ENCODE measurements at places on chromosomes 2 and 18.
A peak's percentile ranks its signal among the peaks of the same experiment; 100 is the strongest.

GRCh38 chr2:96114546-96114902 lies 1.8 kb downstream of the ADRA2B start:
- no peak for DNase-seq

DNA sequence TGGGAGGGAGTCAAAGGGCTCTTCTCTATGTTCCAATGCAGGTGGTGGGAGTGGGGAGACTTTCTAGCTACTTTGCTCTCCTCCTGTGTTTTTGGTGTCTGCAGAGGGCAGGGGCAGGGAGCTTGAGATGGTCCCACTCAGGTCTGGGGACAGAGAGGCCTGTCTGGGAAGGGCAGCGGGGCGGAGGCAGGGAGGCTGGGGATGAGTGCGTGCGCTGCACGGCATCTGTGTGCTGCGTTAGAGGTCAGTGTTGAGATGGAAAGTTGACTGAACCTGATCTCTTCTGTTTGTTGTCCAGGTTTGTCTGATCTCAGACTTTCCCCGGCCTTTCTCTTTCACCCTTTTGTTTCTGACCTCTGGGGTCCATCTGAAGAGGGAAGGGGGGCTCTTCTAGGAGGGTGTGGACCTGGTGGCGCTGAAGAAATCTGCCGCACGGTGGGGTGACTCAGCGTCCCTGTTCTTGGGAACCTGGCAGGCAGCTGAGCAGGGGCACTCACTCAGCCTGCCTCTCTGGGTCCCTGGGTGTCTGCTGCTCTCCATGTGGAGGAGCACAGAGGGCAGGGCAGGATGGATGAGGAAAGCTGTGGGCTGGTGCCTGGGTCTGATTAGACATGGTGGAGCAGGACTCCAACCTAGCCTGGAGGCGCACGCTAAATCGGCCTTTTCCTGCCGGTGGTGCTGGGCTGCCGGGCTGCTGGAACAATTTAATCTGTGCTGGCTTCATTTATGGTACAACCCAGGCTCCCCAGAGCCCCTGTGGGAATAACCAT lies 24.1 kb downstream of the IGFBP2 start:
- no peak for DNase-seq

- DNase-seq = peak; percentile 25
These were observed 2.1 kb downstream of the HK2 start for GRCh38 chr2:74835831-74836674.

- no peak for DNase-seq
These were observed 112.1 kb downstream of the NFATC1 start for GRCh38 chr18:79507546-79508480.

GRCh38 chr2:105812180-105813044 lies 67.7 kb downstream of the NCK2 start:
- DNase-seq = no peak

DNA sequence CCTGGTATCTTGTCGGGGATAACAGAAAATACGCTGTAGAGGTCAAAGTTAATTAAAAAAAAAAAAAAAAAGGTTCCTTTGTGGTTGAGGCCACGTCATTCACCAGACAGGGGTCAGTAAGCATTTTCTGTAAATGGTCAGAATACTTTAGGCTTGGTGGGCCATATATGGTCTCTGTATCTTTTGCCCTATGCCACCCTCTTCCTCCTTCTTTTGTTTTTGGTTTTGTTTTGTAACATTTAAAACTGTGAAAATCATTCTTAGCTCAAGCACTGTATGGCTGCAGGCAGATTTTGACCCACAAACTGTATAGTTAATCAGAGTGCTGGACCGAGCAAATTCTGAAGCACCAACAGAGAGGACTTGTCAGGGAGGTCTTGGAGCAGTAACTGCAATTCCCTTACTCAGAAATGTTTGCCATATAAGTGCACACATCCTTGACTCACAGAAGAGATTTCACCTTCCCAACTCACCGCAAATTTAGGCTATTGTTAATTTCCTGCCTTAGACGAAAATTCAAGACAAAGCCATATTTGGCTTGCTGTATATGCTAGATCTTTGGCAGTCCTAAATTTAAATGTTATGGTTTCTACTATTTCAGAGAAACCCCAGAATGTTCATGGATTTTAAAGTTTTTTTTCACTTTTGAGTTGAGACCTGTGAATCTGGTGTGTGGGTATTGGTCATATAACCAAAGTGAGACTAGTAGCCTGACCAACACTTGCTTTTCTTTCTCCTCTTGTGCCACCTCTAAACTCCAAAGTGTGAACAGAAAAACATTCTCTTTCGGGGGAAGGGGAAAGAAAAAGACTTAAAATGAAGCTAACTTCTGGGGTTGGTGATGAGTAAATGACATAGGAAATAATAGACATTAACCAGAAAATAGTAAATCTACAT lies 65.4 kb downstream of the DOCK10 start:
- no peak for DNase-seq

DNA sequence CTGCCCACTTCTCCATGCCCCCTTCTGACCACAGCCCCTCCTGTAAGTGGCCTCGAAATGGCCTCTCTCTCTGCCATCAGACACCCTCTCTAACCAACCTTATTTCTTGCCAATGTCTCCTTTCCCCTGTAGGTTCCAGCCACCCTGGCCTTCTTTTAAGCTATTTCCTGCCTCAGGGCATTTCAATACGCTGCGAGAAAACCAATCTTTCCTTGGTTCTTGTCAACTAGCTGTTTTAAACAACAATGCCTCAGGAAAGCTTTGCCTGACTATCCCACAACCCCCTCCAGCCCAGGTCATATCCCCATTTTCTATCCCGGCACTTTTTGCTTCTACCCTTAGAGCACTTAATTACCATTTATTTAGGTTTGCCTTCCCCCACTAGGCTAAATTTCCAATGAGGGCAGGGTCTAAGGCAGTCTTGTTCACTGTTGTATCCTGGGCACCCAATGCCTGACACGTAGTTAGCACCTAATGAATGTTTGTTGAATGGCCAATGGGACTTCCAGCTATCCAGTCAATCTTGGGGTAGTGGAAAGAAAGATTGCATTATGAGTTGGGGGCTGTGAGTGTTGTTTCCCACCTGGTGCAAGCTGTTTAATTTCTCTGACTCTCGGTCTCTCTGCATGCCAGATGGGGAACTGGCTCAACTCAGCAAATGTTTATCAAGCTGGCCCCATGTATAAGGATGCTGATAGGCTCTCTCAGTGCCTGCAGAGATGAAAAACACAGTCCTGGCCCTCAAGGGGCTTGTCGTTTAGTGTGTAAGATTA lies 291.2 kb downstream of the SRBD1 start:
- DNase-seq = no peak

DNA sequence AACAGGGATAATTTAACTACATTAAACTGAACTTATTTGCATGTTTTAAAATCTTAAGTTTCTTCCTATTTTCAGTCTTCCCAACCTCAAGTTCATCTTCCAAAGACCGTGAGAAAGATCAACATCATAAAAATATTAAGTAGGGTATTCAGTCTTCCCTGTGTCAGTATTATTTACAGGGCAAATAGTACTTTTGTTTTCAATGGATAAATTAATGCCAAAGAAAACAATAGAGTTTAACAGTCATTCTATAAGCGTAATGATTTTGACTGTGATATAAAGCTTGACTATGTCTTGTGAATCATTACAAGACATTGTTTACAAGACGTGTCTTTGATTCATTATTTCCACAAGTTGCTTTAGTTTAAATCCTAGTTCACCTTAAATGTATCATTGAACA lies 48.0 kb upstream of the NRXN1 start:
- DNase-seq = no peak

GRCh38 chr2:341017-341542 lies 53.2 kb upstream of the ALKAL2 start:
- DNase-seq = peak; percentile 61

DNA sequence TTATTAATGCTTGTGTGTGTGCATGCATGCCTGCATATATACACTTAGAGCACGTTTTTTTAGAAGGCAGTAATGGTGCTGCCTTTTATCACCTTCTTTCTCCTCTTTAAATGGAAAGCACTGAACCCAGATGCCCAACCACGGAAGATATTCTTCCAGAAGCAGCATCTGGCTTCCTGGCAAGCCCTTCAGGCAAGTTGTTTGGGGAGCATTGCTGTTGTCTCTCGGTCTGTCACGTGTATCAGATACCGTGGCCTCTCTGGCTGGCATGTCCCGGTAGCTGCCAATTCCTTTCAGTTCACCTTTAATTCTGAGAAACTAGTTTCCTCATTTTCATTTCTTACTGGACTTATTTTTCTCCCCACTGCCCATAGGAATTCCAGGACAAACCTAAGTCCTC lies 587.8 kb downstream of the ARHGAP15 start:
- no peak for DNase-seq

- DNase-seq = peak; percentile 38
These were observed 114.2 kb upstream of the ID2 start for GRCh38 chr2:8567469-8568260.

- DNase-seq = peak; percentile 54
These were observed 176.3 kb upstream of the FOSL2 start for GRCh38 chr2:28216331-28216730.

DNA sequence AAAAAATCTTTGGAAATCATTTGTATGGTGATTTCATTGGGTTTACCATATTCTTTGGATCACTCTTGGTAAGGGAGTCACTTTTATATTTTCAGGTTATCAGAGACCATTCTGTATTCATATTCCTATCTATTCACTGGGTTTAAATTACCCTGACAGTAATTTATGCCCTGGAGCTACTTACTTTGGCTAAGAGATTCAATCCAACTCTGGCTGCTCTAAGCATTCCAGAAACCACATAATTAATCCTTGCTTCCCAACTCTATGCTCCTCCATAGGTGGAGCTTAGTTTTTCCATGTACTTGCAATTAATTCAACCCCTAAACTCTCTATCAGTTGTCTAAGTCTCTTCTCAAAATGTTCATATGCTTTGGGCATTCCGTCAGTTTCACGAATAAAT lies 336.3 kb downstream of the AGPS start:
- no peak for DNase-seq

- no peak for DNase-seq
These were observed 80.5 kb downstream of the LYPD6 start for GRCh38 chr2:149410701-149411484.

GRCh38 chr2:72150157-72150860 lies 2.6 kb upstream of the CYP26B1 start:
- peak; percentile 61 for DNase-seq

DNA sequence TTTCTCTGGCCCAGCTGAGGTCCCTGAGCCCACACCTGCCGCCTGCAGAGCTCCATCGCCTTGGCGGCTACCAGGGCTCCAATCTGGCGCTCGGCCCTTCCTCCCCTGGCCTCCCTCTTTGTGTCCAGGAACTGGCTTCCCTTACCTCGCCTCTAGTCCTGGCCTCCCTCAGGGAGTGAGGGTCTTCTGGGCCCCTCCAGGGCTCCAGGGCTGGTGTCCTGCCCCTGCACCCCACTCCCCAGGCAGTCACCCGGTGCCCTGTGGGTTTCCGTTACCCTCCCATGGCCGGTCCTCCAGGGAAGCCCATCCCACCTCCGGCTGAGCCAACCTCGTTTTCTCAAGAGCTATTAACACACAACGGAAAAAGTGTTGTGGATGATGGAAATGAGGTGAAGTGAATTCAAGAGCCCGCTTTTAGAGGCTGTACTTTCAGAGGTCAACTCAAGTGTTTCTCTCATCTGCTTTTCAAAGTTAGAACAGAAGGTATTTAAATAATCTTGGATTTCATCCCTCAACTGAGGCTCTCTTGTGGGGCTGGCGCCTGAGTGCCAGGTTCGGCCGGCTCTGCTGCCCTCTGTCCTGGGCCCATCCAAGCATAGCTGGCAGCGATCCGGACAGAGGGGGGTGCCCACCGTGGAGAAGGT lies 131.9 kb downstream of the ASB1 start:
- DNase-seq = no peak

- no peak for DNase-seq
These were observed 156.7 kb downstream of the RNF144A start for GRCh38 chr2:7073901-7074300.

- no peak for DNase-seq
These were observed 160.0 kb upstream of the TRIB2 start for GRCh38 chr2:12556762-12557161.

DNA sequence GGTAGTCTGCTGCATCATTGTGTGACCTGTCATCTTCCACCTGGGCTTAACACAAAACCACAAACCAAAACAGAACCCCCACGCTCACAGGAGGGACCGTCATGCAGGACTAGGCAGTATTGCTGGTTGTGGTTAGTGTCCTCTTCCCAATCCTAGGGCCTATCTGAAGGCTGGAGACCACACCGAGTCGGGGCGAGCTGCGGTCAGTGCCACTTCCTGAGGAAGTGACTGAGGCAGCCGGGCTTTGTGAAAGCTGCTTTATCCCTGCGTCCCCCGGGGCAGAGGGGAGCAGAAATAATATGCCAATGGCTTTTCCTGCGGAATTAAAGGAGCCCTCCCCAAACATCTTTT lies 22.9 kb downstream of the ZNF532 start:
- DNase-seq = no peak

DNA sequence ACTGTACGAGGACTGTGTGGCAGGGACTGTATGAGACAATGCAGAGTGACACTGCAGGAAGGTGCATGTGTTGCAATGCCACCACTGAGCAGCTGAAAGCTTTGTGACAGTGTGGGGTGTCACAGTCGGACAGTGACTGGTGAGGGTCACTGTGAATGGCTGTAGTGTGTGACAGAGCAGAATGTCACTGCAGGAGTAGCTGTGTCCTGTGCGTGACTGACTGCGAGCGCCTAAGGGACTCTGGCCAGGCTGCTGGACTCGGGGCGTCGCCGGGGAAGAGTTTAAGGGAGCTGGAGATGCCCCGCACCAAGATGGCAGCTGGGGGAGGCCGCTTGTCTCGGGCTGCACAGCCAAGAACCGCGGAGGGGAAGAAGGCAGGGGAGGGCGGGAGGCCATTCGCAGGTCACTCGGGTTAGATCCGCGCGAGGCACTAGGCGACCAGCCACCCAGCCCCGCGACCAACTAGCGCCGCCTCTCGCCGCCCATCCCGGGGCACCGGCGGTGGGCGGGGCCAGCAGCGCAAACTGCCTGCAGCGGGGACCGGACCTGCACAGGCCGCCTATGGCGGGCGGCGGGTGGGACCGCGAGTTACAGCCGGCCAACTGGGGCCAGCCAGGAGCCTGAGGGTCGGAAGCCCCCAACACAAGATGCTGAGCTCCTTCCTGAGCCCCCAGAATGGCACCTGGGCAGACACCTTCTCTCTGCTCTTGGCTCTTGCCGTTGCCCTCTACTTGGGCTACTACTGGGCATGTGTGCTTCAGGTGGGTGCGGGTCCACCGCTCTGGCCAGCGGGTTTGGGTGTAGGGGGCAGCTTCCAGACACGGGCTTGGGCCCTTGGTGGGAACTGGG lies at the start of gene ABHD1:
Gene ABHD1, plus strand, starts transcription at position 514 of the 849 bp plus-strand sequence. Its CDS starts 134 bp downstream, at position 648.
- peak; percentile 8 for DNase-seq

DNA sequence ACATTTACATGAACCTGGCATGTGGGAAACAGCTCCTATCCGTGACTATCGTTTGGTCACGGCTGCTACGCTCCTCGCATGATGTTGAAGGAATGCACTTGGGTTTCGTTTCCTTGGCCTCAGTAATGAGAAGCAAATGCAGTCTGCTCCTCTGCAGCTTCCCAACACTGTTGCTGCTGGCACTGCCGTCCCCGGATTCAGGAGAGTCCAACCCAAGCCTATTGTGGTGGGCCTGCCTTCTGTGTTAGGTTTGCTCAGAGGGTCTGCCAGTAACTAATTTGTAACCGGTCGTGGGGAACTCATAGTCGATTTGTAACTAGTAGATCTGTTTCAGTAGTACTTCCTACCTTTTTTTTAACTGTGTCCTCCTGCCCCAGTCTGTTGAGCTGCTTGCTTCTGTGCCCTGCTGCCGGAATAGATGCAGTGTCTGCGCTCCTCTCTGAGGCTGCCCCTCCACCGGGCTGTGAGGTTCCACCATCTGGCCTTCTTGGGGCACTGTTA lies 58.4 kb downstream of the WDSUB1 start:
- no peak for DNase-seq

All from COR-L47 (cell line).